Left lung (tissue), 14 donors: ENCODE measurements at places on chromosomes 5 and 9. TPM values are rescaled to one million over a fixed set of nuclear protein-coding genes. Genes with fewer than 3 reads are reported as not detected.

GRCh38 chr9:91202736-91203283 lies 158.9 kb downstream of the AUH start:
- no peak for DNase-seq

The FGF1 gene
- 1.2 TPM for total RNA-seq

The SHISAL2B gene
- total RNA-seq: 0.45 TPM

The SV2C gene
- total RNA-seq: 0.37 TPM
